ENCODE measurements at places on chromosomes 3 and 15.

GRCh38 chr3:170634663-170635384, 48.9 kb upstream of the SLC7A14 start:
- DNase-seq, result no peak

- DNase-seq, result no peak
These were observed 38.2 kb downstream of the NBEAL2 start for GRCh38 chr3:47017504-47018268.

- DNase-seq, result no peak
These were observed 1.2 kb downstream of the RASGRF1 start for GRCh38 chr15:79089331-79089889.

DNA sequence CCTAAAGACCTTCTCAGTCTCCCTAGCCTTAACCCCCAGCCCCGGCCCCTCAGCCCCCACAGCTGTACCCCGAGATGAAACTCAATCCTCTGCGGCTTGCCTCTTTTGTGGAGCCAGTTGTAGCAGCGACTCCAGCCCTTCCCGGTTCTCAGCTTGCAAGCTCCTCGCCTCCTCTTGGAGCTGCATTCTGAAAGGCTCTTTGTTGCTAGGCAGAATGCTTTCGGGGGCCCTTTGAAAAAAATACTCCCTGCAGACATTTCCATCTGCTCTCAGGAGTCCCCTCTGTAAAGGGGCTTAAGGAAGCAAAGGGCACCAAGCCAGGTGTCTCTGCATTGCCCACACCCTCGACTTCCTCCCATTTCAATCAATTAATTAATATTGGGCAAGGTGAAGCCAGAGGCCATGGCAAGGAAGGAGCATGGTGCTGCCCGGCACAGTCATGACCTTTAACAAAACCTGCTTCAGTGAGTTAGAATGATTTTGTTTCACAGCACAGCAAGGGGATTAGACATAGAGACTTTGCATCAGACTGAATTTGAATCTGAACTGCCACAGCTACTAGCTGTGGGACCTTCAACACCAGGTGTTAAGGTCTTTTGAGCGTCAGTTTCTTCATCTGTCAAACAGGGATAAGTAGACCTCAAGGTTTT, 65.5 kb downstream of the SRGAP3 start:
- no peak for DNase-seq

All from putamen (tissue), 1 donor.